ENCODE measurements at places on chromosomes 6 and 20.

DNA sequence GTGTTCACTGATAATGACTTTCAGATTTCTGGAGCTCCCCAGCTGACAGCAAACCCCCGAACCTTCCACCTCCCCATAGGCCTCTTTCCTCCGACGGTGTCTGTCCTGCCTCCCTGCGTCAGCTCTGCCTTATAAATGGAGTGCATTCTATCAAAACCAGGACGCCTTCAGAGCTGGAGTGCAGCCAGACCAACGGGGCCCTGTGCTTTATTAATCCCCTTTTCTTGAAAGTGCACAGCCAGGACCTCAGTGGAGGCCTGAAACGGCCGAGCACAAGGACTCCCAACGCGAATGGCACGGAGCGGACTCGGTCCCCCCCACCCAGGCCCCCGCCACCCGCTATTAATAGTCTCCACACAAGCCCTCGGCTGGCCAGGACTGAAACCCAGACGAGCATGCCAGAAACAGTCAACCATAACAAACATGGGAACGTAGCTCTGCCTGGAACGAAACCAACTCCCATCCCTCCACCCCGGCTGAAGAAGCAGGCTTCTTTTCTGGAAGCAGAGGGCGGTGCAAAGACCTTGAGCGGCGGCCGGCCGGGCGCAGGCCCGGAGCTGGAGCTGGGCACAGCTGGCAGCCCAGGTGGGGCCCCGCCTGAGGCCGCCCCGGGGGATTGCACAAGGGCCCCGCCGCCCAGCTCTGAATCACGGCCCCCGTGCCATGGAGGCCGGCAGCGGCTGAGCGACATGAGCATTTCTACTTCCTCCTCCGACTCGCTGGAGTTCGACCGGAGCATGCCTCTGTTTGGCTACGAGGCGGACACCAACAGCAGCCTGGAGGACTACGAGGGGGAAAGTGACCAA is 42.3 kb upstream of the NAA20 start:
- no peak for DNase-seq

DNA sequence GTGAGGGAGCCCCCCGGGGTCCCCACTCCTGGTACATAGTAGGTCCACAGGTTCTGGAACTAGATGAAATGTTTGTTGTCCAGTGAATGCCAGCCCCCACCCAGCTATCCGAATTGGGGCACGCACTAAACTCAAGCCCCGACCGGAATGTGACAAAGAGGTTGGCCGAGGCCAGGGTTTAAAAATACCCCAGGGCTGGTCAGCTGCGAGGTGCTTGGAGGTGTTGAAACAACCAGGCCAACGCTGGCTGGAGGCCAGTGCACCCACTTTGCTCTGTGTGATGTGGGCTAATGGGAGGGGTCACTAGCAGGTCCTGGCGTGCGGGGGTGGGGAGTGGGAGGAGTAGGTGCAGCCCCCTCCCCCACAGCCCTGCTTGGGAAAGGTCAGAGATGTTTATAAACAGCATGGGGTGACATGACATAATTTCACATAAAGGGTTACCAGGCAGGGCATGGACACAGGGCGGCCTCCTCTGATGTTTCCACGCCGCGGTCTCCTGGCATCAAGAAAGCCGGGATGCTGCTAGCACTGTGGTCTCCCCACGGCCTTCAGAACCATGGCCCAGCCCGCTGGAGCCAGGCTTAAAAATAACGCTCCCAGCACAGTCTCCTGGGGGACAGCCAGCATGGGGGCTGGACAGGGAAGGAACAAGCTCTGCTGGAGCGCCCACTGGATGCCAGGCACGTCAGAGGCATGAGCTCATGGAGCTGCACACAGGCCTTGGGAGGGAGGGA is 111.2 kb upstream of the PTPN1 start:
- no peak for DNase-seq

GRCh38 chr6:73121421-73121993 is 103.8 kb downstream of the KHDC1L start:
- DNase-seq: no peak

DNA sequence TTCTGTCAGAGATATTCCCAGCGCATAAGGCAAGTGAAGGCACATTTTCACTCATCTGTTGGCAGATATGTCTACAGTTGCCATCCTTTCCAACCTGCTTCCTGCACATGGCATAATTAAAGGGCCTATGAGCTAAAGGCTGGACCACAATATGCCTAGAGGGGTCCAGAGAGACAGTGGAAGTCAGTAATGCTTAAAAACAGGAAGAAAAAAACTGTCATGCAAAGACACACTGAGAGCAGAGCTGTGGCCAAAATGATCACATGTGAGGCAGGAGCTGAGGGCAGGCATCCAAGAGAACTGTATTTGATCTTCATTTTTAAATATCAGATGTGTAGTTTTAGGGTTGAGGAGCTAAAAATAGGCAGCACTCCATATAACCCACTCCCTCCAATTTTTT is 125.0 kb upstream of the BACH2 start:
- no peak for DNase-seq

DNA sequence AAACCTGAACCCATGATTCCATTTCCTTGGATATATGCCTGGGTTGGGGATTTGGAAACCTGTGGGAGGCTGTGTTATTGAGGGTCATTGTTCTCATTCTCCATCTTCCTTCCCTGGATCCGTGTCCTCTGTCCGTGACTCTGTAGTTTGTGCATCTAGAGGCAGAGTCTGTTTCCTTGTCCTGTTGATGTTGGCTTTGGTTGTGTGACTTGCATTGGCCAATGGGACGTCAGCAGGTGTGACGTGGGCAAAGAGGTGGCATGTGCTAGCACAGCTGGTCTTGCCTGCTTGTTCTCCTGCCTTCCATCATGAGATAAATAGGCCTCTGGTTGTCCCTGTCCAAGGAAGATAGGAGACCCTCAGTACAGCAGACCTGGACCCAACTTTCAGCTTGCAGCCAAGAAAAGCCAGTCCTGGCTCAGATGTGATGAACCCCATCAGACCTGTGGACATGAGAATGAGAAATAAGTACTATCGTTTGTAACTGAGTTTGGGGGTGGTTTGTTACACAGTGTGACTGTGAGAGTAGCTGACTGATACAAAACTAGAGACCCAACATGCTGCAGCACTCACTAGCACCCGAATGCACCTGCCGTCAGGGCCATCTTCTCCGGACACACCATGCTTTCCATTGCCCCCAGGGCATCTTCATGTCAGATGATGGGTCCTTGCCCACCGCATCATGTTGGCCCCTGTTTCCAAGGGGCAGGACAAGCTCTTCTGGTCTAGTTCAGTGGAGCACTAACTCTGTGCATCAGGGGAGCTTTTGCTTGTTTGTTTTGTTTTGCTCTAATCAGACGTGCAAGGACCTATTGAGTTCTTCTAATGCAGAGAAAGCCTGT is 195.3 kb upstream of the SULF2 start:
- DNase-seq: no peak

- DNase-seq: no peak
Observed at GRCh38 chr20:58719971-58720371, 27.4 kb downstream of the NPEPL1 start.

GRCh38 chr20:18728165-18728869 is 85.3 kb upstream of the SCP2D1 start:
- no peak for DNase-seq

GRCh38 chr20:37282556-37282955 is 6.9 kb upstream of the MANBAL start:
- no peak for DNase-seq
